ENCODE measurements at places on chromosomes 7 and 10.

- no peak for DNase-seq
These were observed 76.0 kb upstream of the CAV2 start for GRCh38 chr7:116423499-116423898.

GRCh38 chr7:111697771-111698170, 135.5 kb upstream of the IMMP2L start:
- DNase-seq, result no peak

DNA sequence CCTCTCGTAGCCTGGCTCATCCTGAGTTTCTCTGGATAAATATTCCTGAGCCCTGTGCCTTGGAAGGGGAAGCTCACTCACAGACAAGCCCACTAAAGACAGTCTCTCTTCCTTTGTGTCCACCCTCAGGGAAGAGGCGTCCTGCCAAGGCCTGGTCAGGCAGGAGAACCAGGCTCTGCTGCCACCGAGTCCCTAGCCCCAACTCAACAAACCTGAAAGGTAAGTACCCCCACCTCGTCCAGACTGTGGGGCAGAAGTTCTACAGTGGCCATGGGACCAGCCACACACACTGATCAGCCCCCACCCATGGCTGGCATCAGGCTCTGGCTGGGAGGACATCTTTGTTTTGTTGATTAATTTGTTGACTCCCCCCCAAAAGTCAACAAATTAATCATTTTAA, 2.8 kb downstream of the GPR15LG start:
- DNase-seq, result no peak

- DNase-seq, result no peak
These were observed 111.1 kb upstream of the C10orf90 start for GRCh38 chr10:126781450-126782216.

GRCh38 chr7:27526611-27527347, 135.9 kb downstream of the HIBADH start:
- no peak for DNase-seq

- DNase-seq, result no peak
These were observed 1.3 kb downstream of the SH2B2 start for GRCh38 chr7:102287981-102288278.

DNA sequence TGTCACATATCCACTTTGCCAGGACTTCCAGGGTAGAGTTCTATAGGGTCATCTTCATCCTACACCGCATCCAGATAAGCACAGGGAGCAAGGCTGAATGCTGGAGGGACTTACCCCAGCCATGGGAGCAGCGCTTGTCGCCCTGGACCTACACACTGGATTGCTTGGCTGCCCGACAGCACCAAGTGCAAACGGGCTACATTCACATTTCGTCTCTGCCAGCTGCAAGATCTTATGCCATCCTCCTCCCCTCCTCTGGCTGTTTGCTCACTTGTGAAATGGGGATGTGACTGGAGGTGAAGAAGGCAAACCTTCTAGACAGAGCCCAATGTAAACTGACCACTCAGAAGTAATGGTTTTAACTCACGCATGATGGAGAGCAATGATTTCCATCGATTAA, 1.0 kb downstream of the DDC start:
- DNase-seq, result no peak

DNA sequence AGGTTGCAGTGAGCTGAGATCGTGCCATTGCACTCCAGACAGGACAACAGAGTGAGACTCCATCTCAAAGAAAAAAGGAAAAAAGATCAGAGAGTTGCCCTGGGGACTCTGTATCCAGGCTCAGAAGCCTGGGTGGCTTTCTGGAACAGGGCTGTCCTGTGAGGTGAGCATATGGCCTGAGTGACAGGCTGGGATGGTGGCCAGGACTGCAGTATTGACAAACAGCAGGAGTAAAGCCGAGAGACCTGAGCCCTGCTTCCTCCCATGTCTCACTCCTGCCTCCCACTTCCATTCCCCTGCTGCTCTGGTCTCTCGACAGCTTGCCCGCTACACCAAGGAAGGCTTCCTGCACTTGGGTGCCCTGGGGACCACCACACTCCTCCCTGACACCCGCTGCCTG, 578.5 kb downstream of the GALNT17 start:
- DNase-seq, result no peak

GRCh38 chr10:86329896-86330680, 36.5 kb downstream of the GRID1 start:
- DNase-seq, result no peak

- DNase-seq, result no peak
These were observed 35.6 kb upstream of the HMX3 start for GRCh38 chr10:123100030-123100762.

- DNase-seq, result no peak
These were observed 62.7 kb upstream of the ABLIM1 start for GRCh38 chr10:114720685-114721278.
